ENCODE measurements at places on chromosomes 13 and 19.

- DNase-seq = no peak
These were observed 200.2 kb downstream of the SPRY2 start for GRCh38 chr13:80140685-80141084.

- no peak for DNase-seq
These were observed 32.8 kb downstream of the COG6 start for GRCh38 chr13:39688278-39688677.

- DNase-seq = no peak
These were observed 1.6 kb downstream of the R3HDM4 start for GRCh38 chr19:911197-912033.

GRCh38 chr13:50518781-50519201 is 324.7 kb downstream of the DLEU7 start:
- no peak for DNase-seq

- DNase-seq = no peak
These were observed 1375.6 kb downstream of the EFNB2 start for GRCh38 chr13:105159841-105160240.

DNA sequence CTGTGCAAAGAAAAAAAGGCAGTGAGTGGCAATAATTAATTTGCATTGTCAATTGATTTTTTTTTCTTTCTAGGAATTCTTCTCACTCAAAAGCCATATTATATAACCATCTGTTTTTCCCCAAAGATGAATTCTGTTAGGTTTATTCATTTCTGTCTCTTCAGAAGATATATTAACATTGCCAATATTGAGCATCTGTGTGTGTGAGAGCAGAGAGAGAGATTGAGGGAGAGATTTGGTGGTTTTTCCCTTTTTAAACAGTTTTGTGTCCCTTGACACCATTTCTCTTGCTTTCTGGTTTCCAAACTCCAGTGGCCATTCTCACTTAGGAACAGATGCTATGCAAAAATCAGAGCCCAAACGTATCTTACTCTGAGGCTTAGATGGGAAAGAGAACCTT is 112.5 kb downstream of the LACC1 start:
- no peak for DNase-seq

DNA sequence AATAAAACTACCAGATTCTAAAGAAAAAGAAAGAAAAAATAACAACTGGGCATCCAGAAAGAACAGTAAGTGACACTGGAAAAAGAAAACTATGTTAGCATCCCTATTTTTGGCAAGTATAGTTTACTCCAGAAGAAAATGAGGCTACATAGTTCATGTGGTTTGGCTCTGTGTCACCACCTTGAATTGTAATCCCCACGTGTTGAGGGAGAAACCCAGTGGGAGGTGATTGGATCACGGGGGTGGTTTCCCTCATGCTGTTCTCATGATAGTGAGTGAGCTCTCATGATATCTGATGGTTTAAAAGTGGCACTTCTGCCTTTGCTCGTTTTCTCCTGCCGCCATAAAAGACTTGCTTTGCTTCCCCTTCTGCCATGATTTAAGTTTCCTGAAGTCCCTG is 76.9 kb downstream of the ITGBL1 start:
- no peak for DNase-seq

DNA sequence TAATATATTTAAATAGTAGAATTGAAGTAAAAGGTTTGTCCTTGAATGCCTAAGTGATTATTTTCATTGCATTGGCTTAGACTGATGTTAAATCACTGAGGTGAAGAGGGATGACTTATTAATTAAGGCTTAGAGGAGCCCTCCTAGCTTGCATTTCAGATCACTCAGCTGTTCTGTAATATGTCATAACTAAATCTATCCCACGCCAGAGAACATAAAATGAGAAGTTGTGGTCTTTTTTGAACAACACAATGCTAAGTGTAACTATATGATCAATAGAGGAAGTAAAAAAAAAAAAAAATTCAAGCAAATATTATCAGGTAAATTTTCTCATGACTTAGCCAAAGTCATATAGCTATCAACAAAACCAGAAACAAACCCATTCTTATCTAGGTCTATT is 752.2 kb downstream of the GPC5 start:
- DNase-seq = no peak

DNA sequence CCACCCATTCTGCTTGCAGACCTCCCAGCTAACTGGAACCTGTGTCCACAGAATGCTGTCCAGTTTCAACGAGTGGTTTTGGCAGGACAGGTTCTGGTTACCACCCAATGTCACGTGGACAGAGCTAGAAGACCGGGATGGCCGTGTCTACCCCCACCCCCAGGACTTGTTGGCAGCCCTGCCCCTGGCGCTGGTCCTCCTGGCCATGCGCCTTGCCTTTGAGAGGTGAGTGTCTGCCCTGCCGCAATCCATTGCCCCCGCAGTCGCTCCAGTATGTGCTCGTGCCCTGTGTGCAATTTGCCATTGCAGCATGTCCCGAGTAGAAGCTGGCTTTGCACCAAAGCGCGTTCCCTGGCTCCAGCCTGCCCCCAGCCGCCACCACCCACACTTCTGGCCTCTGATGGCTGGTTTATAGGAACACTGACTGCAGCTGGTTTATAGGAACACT is 41.9 kb downstream of the CERS4 start:
- DNase-seq = no peak

- peak; percentile 64 for DNase-seq
These were observed 880 bp downstream of the SWSAP1 start for GRCh38 chr19:11375143-11375948.

DNA sequence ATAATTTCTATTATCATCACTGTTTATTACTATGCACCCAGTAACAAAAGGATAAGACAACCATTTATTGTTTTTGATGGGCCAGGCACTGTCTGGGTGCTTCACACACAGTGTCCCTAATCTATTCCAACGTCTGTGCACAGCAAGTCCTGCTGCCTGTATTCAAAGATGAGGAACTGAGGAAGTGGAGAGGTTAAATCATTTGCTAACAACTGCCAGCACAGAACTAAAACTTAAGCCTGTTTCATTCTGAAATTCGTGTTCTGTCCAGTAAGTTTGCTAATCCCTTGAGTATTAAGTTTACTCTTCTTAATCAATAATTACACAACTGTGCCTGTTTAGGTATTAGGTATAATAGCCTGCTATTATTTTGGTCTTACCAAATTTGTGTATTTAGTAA is 41.9 kb downstream of the TEX26 start:
- DNase-seq = no peak

- DNase-seq = no peak
These were observed 21.0 kb upstream of the HOMER3 start for GRCh38 chr19:18961767-18962620.

DNA sequence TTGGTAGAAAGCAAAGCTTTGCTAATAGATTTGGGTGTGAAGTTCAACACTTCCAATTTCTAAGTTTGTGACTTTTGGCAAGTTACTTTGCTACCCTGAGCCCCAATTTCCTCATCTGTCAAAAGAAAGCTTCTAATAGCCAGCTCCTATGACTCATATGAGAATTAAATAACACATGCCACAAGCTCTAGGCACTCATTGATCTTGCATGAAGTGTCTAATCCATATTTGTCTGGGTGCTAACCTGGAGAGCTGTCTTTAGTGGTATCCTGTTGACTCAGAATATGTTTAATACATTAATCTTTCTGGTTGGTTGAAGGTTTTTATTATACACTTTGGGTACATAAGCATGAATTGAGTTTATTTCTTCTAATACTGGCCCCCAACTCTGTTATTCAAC is 188.8 kb downstream of the POSTN start:
- no peak for DNase-seq

GRCh38 chr19:15253061-15253460 is 20.8 kb upstream of the EPHX3 start:
- no peak for DNase-seq

DNA sequence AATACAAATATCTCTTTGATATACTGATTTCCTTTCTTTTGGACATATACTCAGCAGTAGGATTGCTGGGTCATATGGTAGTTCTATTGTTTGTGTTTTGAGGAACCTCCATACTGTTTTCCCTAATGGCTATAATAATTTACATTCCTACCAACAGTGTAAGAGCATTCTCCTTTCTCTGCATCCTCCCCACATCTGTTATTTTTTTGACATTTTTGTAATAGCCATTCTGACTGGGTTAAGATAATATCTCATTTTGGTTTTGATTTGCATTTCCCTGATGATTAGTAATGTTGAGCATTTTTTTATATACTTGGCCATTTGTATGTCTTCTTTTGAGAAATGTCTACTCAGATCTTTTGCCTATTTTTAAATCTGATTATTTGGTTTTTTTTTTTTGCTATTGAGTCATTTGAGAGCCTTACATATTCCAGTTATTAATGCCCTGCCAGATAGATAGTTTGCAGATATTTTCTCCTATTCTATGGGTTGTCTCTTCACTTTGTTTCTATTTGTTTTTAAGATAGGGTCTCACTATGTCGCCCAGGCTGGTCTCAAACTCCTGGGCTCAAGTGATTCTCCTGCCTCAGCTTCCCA is 95.7 kb downstream of the FNDC3A start:
- no peak for DNase-seq

- DNase-seq = peak; percentile 31
These were observed 2.1 kb downstream of the PNMA8C start for GRCh38 chr19:46426506-46427162.

DNA sequence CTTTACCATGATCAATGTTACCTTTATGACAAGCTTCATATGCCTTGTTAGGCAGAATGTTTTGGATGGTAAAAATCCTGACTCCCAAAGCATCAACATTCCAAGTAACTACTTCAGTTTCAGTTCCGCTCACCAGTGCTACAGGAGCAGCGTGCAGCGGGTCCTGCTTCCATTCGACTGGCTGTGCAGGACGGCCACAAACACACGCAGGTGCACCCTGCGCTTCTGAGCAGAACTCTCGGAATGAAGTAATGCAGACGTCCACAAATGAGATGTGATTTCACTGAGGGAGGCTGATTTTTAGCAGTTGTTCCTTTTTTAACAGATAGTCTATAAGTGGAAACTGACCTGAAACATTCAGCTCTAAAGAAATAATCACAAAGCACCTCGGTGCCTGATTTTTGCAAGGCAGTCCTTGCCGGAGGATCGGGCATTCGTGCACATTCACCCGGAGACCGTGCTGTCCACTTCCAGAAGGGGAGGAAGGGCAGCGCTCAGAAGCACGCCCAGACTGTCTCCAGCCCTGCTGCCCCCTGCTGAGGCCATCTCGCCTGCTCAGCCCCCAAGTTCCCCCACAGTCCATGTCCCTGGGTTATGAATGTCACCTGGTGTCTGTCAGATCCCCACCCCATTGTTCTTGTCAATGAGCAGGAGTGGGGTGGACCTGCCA is 85.8 kb downstream of the RAB20 start:
- no peak for DNase-seq

DNA sequence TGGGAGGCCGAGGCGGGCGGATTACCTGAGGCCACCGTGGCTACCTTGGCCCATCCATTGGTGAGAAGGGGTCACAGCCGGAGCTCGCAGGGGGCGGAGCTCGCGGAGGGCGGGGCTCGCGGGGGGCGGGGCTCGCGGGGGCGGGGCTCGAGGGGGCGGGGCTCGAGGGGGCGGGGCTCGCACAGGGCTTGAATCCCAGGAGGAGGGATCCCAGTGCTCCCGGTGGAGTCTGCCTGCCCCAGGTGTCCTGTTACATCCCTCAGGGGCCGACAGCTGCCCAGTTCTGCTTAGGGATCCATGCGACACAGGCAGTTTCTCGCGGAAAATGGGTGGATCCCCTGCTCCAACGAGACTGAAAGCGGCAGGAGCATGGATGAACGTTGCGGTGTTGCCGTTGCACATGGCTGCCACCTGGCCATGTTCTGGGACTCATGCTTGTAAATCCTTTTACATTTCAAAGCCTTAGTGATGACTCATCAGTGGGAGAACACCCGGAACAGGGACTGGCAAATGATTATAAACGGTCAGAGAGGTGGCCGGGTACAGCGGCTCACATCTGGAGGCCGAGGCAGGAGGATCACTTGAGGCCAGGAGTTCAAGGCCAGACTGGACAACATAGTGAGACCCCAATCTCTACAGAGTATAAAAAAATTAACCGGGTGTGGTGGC is 25.1 kb downstream of the TMPRSS9 start:
- no peak for DNase-seq

GRCh38 chr13:25574437-25575411 is 202.9 kb downstream of the ATP8A2 start:
- DNase-seq = peak; percentile 60

GRCh38 chr13:33541962-33542308 is 256.4 kb upstream of the STARD13 start:
- no peak for DNase-seq

DNA sequence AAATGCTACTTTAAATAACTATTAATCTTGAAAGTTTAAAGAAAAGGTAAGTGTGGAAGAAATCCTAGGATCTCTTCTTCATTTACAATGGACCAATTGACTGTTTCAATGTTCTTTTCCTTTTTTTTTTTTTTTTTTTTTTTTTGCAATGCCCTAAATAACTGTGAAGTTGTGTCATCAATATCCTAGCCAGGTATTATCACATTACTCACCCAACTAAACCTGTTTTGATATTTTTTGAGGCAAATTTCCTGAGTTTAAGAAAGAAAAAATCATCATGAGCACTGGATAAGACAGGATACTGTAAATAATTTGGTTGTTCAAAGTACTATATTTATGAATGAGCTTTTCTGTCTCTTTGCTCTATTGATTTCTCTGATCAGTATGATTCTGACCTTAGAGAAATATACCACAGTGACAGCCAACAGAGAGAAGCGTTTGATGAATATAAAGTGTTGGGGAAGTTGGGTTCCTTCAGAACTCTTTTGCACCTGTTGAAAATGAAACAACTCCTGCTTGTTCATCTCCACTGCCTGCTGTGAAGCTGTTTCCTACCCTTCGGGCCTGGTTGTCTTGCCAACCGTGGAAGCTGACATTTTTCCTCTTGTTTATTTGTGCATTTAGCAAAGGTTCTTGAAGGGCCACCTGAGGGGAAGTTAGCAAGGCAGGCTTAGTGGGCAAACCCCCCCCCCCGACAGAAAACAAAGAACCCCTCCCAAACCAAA is 1220.5 kb upstream of the SLC10A2 start:
- no peak for DNase-seq
